Stimulated activated CD4-positive, alpha-beta T cell treated with anti-CD3 and anti-CD28 coated beads, Interleukin-1b, Interleukin-23, amount 100 ng/mL, for 1 hour (primary cell): ENCODE measurements at places on chromosomes 1 and 21.

- no peak for DNase-seq
Measured at GRCh38 chr1:24457866-24458265, 42.3 kb downstream of the NIPAL3 start.

DNA sequence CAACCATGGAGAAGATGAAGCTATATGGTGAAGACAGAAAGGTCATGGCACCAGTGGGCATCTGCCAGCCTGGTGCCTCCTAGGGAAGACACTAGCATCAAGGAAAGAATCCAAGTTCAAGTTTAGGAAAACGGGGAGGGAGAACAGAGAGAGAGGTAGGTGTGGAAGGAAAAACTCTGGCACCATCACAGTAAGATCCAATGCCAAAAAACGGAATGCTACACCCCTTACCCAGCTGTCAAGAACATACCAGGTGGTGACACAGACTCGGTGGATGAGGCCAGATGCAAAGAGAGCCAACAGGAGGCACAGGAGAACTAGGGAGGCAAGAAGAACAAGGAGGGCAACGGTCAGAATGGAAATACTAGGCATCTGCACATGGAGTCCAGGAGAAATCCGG lies 3.6 kb downstream of the KRTCAP2 start:
- no peak for DNase-seq

GRCh38 chr1:203621559-203622262 lies 4.9 kb upstream of the ATP2B4 start:
- no peak for DNase-seq

- no peak for DNase-seq
Measured at GRCh38 chr1:24906760-24907490, 23.2 kb downstream of the RUNX3 start.

GRCh38 chr1:213083112-213083445 lies 32.0 kb downstream of the RPS6KC1 start:
- DNase-seq: no peak

DNA sequence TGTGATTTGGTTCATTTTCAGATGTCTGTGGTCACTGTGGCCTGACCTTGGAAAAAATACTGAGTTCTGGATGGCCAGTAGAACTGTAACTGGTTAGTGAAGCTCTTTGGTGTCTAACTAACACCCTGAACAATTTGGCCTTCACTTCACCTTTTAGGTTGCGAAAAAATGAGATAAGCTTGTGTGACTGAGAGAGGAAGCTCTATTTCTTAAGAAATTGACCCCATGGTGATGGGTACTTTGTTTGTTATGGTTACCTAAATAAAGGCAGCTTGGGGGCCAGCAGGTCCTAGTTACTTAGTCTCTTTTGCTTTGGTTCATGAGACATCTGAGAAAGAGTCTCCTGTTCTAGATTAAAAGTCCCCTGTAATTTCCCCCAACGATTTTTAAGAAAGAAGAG lies 181.6 kb downstream of the ZNF326 start:
- no peak for DNase-seq

DNA sequence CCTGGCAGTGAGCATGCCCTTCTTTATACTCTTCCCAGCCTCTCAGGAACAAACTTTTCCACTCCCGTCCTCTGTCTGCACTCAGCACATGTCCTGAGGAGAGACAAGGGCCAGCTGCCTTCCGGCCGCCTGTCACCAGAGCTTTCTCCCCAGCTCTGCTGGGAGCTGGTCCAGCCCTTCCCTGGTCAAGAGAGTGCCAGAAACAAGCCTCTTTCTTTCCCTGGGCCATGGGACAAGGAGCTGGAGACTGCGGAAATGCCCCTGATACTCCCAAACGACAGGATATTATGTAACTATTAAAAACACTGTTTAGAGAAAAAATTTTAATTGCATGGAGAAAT lies 10.4 kb downstream of the LAMB3 start:
- no peak for DNase-seq

GRCh38 chr1:57423135-57423655 lies 665 bp downstream of the DAB1 start:
- DNase-seq: no peak

GRCh38 chr1:9388335-9389180 lies 95.9 kb downstream of the SPSB1 start:
- DNase-seq: no peak

- no peak for DNase-seq
Measured at GRCh38 chr1:61441723-61442262, 283.1 kb downstream of the TM2D1 start.

GRCh38 chr1:234602334-234603220 lies 7.4 kb downstream of the IRF2BP2 start:
- DNase-seq: no peak

DNA sequence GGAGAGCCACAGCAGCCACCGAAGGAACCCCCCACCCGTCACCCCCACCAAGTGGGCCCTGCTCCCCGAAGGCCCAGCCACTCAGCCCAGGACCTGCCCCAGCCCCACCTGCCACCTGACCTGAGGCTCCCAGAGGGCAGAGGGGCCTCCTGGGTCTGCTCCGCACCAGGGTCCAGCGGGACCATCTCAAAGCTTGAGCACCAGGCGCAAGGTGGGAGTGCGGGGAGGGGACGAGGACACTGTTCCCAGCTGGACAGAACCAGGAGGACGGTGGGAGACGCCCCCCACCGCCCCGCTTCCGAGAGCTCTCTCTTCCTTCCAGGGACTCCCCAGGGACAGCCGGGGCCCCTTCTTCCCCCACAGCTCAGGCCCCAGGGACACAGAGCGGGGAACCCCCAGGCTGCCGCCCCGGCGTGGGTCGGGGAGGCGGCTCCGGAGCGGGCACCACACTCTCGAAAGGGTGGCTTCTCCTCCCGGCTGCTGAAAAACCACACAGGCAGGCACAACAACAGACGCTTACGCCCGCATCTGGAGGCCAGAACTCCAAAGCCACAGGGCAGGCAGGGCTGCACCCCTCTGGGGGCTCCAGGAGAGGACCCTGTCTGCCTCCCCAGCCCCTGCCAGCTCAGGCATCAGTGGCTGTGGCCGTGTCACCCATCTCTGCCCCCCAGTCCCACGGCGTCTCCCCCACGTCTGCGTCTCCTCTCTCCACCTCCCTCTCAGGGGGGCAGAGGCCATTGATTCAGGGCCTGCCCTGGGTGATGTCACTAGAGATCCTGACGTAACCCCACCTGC lies 1.9 kb upstream of the TTLL10 start:
- DNase-seq: no peak

GRCh38 chr1:181711820-181712219 lies 228.5 kb downstream of the CACNA1E start:
- no peak for DNase-seq

GRCh38 chr21:17512253-17513213 lies at the start of gene CXADR:
TSS of gene CXADR (plus strand) at chr21:17513043. CDS start at chr21:17513130, 87 bp downstream.
- peak; percentile 48 for DNase-seq

DNA sequence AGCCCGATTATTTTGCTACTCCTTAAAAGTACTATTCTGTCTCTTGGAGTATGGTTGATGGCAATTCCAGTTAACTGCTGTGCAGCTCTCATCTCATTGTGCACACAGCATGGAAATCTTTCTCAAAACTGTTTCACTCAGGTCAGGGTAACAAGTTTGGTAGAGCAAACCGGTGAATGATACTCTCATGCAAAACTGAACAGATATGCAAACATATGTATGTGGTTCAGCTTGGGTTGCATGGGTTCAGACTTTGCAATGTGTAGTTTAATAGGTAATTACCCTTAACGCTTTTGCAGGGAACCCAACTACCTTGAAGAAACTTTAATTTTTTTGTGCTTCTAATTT lies 2.2 kb downstream of the GADD45A start:
- DNase-seq: no peak

GRCh38 chr1:4838231-4838630 lies 183.8 kb downstream of the AJAP1 start:
- DNase-seq: no peak

DNA sequence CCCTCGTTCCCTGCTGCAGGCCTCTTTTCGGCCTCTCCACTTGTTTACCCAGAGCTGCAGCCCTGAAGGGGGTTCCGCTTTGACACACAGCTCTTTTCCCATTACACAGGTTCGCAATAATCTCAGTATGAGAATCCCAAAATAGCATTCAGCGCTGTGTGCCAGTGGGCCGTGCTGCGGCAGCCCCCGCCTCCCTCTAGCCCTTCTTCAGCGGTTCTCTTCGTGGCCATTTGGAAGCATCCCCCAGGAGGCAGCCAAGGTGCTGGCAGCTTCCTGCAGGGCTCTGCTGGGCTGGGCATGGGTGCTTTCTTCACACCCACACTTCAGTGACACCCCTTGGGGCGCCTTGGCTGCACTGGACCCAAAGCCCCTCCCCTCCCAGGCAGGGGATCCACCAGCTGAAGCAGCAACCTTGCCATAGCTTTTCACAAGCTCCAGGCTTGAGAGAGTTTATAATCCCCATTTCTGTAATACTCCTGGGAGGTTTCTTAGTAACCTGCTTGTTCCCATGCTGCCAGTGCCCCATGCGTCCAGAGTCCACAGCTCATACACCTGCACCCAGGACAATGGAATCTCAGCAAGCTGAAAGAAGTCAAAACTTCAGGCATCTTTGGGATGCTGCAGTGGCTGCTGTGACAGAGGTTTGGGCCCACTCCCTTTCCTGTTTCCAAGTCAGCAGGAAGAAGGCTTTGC lies 8.1 kb downstream of the NCF2 start:
- no peak for DNase-seq

GRCh38 chr1:156551066-156551643 lies 21.2 kb downstream of the IQGAP3 start:
- DNase-seq: no peak

- no peak for DNase-seq
Measured at GRCh38 chr1:9670085-9670484, 18.6 kb downstream of the PIK3CD start.

GRCh38 chr1:7046314-7046713 lies 261.1 kb downstream of the CAMTA1 start:
- no peak for DNase-seq

- DNase-seq: no peak
Measured at GRCh38 chr1:85048296-85049064, at the start of gene MCOLN3. TSS of gene MCOLN3 (minus strand) at chr1:85048500. CDS start at chr1:85045360, 3,140 bp downstream.

- no peak for DNase-seq
Measured at GRCh38 chr1:116514708-116515525, 55.9 kb downstream of the CD58 start.
